ENCODE measurements at places on chromosomes 5 and 9.

- DNase-seq = no peak
Observed at GRCh38 chr5:169913479-169913878, 66.8 kb downstream of the INSYN2B start.

- no peak for DNase-seq
Observed at GRCh38 chr9:105291422-105291859, 47.0 kb downstream of the SLC44A1 start.

DNA sequence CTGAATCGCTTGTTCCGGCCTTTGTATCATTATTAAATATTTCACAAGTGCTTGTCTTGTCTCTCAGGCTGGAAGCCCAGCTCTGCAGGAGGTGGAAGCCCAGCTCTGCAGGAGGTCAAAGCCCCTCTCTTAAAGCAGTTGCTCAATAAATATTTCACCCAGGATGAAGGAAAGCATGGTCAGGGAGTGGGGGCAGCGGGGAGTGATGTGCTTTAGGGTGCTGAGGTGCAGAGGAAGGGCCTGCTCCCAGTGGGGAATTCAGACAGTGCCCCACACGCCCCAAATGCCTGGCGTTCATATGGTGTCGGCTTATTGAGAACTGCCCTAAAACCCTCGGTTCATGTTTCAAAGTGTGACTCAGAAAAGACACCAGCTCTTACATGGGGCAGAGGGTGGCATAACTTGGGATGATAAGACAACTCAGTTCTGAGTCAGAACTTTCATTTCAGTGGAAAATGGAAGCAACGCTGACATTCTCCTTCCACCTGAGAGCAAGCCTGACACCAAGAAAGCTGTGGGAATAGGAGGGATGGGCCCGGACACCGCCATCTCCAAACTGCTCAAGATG lies 114.3 kb upstream of the DAP start:
- no peak for DNase-seq

DNA sequence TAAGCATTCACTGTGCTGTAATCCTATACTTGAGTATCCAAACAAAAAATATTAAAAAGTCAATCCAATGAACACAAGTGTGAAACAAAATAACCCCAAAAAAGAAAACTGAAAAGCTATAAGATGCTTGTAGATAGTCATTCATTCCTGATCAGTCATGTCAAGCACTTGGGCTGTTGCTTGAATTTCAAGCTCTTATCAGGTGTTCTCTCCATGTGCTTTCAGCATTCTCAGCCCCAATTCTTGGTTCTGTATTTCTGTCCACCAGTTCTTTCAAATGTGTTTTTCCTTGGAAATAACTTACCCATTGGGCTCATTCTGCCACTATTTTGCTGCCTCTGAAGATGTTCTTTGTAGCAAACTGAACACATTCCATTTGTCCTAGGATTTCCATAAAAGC lies 4.7 kb downstream of the ZFAND5 start:
- DNase-seq = no peak

DNA sequence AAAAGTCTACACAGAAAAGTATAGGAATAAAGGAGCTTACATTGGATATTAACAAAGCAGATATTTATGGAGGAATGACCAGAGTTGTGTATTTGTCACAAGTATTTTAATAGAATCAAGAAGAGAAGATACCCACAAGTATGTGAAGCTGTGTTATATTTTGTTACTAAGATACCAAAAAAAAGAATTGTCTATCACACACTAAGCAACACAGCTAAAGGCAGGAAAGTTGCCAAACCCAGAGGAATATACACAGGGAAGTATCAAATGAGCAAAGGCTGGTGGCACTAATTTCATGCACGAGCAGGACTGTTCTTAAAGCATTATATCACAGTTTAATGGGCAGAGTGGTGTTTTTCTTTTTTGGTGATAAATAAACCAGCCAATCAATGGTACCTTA lies 30.9 kb upstream of the RAI14 start:
- DNase-seq = no peak

GRCh38 chr5:147175516-147176097 lies 59.2 kb upstream of the STK32A start:
- no peak for DNase-seq

DNA sequence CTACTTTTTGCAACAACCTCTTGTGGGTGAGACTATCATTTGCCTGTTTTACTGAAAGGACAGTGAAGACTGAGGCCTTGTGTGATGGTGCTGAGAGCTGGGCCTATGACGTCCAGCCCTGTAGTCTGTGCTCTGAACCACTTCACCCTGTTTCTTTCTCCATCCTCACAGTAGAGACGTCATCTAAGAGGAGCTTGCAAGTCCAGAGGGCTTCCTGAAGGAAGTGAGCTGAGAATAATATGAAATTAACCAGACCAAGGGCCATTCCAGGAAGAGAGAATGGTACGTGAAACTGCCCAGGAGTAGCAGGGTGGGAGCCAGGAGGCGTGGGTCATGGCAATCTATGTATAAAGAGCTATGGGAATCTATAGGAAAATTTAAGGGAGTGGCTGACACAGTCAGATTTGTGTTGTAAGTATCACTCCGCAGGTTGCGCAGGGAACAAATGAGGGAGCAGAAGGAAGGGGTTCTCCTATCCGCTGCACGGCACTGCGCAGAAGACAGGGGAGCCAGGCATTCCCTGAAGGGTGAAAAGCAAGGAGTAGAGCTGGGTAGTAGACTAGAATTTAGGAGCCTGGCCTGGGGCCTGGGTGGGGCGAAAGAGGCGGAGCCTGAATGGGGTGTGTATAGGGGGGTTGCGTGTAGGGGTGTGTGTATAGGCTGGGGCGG lies 596 bp upstream of the FGFR4 start:
- no peak for DNase-seq

GRCh38 chr9:127444921-127445850 lies 6.0 kb downstream of the RPL12 start:
- no peak for DNase-seq

DNA sequence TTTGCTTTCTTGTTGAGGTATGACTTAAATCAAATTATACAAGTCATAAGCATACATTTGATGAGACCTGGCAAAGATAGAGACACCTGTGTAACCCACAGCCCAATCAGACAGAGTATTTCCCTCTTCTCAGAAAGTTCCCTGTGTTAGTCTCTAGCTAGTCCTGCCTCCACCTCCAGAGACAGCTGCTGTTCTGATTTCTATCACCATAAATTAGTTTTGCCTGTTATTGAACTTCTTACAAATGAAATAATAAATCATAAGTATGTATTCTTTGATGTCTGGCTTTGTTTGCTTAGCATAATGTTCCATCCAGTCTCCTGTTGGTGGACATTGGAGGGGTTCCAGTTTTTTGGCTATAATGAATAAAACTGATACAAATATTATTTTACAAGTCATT lies 194.5 kb downstream of the ICE1 start:
- no peak for DNase-seq

- DNase-seq = no peak
Observed at GRCh38 chr5:121692158-121692557, 159.5 kb upstream of the FTMT start.

DNA sequence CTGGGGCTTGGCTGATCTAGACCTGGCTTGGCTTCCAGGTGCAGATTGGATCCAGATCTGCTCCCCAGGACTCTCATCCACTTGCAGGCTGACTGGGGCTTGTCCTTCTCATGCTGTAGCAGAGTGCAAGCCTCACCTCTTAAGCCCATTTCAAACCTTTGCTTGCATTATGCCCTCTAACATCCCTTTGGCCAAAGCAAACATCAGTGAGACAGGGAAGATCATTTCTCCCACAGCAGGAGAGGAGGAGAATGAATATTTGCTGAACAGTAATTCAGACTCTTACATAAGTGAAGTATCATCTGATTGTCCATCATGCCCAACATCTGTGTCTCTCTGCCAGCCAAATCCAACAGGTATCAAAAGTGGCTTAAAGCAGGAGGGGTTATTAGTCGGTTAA lies 194.9 kb downstream of the C9orf152 start:
- no peak for DNase-seq

GRCh38 chr5:17147170-17147569 lies 70.3 kb upstream of the BASP1 start:
- no peak for DNase-seq

DNA sequence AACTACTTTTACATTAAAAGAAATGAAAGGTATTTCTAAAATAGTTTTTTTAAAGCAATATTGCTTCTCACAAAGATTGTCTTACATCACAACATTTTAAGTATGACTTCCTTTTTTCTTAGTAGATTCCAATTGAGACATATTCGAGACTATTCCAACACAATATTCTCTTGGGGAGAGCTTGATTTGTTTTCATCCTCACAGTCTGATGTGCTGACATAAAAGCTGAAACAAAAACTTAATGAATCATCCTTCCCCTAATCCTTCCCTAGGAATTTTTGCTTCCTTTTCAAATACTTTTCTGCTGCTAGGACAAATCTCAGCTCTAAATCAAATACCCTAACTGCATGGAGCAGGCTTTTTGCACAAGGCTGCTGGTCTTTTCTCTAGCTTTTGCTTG lies 245.8 kb upstream of the MAP3K1 start:
- no peak for DNase-seq

GRCh38 chr5:170307575-170308465 lies 10.2 kb upstream of the LCP2 start:
- no peak for DNase-seq

Measured in nephron progenitor cell (in vitro differentiated cells).